ENCODE measurements at places on chromosomes 16 and 17.

DNA sequence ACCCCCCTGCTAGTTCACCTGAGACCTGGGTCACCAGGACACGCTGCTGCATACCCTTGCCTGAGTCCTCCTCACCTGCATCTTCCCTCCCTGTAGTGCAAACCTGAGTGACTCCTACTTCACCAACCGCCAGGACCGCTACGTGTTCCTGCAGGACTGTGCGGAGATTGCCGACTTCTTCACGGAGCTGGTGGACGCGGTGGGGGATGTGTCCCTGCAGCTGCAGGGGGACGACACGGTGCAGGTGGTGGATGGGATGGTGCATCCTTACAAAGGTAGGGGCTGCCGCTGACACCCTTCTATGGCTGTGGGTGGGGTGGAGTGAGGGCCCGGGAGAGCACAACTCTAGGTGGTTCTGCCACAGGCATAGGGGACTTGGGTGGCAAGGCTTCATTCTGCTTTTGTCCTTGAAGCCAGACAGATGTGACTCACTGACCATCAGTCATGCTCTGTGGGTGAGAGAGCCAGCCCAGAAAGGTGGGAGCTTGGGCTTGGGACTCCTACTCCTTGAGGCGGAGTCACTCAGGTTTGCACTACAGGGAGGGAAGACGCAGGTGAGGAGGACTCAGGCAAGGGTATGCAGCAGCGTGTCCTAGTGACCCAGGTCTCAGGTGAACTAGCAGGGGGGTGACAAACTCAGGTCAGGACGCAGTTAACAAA lies 22.3 kb downstream of the PGS1 start:
- DNase-seq = no peak

- DNase-seq = peak; percentile 60
Measured at GRCh38 chr17:7315570-7316235, 543 bp upstream of the GPS2 start.

DNA sequence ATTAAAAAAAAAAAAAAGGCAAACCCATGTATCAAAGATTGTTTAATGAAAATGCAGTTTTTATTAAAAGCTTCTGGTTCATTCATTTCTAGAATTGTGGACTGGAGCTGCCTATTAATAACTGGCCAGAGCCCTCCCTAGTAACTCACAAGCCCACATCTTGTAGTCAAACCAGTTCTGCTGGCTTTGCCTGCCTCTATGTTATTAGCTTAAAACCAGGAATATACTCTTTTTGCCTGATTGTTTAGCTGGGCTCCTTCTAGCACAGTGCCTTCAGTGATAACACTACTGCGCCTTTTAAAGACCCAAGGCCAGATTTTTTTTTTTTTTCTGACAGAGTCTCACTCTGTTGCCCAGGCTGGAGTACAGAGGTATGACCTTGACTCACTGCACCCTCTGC lies 26.0 kb downstream of the TAC4 start:
- DNase-seq = no peak

DNA sequence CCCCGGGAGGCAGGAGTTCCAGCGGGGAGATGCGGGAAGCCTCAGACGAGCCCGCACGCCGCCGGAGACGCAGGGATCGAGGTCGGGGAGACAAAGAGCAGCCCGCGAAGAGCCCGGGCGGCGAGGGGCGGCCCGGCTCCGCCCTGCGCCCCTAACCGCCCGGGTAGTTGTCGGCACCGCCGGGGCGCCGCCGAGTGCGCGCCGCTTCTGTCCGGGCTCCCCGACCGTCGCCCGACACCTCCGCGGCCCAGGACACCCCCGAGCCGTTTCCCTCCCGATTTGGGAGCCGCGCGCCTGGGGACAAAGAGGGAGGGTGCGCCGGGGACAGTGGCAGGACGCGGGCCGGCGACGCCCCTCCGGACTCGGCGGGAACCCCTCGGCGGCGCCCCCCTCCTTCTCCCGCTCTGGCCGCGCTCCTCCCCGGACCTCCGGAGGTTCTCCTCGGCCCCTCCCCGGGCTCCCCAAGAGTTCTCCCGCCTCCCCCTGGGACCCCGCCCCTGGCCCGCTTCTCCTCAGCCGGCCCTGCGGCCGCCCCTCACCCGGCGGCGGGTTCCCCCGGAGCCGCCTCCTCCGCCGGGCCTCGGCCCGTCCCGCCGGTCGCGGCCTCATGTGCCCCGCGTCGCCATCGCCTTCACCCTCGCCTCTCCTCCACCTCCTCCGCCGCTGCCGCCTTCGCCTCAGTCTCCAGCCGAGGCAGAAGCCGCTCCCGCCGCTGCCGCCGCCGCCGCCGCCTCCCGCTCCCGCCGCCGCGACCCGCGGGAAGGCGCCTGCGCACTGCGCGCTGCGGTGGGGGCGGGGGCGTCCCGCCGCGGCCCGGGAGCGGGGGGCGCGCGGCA lies at the start of gene GJC1:
Gene GJC1 (minus strand): TSS at position 765 of the 836 bp plus-strand sequence. CDS start 24,470 bp downstream, outside the sequence.
- DNase-seq = no peak

DNA sequence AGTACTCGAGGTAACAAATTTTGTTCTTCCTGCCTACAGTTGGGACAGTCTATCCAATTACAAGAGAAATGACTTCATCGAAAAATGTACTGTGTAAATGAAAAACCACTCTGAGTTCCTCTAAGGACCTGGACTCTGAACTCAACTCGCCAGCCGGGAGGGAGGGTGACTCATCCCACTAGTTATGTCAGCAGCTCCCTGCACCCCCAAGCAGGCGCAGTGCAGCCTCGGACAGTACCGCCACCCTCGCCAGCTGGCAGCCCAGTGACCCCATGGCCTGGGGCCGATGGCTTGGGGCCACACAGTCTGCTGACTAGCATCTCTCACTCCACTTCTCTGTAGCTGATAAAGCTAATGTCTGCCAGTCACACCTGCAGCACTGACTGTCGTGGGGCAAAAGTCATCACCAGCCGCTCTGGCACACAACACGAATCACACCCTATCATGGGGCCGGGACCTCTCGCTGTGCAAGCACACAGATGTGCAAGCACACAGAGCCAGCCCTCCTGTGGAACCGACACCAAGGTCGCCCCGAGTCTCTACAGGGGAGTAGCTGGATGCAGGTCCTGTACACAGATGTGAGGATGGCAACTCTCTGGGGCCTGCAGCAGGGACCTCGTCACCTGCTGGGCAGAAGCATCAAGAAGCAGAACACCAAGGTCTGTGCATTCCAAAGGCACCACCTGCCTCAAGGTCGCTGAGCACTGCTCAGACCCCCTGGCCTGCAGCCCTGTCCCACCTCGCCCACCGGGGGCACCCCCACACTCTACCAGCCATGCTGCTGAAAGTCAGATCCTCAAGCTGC lies 5.7 kb downstream of the CSNK1D start:
- DNase-seq = peak; percentile 82

GRCh38 chr17:53626286-53626685 lies 196.4 kb upstream of the KIF2B start:
- no peak for DNase-seq

GRCh38 chr16:15649727-15650018 lies 372 bp upstream of the NDE1 start:
- no peak for DNase-seq

GRCh38 chr16:11484691-11485258 lies 101.9 kb downstream of the LITAF start:
- no peak for DNase-seq

DNA sequence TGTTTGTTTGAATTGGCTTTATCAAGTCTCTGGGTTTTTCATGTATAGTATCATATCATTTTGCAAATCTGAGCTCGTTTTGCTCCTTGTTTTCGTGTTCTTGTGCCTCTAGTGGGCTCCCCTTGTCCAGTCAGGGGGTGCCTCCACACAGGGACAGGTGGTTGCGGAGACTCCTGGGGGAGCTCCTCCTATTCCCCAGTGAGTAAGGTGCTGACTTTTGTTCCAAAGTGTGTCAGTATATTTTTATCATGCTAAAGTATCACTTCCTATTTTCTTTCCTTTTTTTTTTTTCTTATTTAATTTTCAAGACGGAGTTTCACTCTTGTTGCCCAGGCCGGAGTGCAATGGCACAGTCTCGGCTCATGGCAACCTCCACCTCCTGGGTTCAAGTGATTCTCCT lies 30.3 kb upstream of the IL17C start:
- DNase-seq = no peak

DNA sequence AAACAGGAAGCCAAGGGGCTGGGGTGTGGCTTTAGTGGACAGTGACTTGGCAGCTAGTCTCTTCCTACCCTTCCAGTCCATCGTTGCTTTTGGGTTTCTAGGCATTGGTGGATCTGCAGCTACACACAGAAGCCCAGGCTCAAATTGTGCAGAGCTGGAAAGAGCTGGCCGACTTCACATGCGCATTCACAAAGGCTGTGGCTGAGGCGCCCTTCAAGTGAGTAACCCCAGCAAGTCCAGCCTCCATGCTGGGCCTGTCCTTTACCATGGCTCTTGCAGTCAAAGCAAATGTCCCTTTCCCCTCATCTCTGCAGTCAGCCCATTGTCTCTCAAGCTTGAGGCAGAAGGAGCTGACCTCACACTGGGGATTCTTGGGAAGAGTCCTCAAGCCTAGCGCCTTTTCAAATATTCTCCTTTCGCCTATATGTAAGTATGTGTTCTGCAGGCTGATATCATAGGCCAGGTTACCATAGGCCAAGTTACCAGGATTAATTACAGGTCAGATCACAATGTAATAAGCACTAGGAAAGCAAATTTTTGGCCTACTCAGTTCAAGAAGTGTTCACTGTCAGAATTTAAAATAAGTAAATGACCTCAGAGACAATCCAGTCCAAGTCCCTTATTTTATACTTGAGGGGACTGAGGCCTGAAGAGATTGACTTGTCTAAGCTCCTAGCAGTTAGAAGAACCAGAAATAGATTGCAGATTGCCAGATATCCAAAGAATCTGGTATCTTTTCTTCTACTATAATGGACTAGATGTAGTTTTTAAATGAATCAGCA lies 6.5 kb downstream of the EME1 start:
- no peak for DNase-seq

DNA sequence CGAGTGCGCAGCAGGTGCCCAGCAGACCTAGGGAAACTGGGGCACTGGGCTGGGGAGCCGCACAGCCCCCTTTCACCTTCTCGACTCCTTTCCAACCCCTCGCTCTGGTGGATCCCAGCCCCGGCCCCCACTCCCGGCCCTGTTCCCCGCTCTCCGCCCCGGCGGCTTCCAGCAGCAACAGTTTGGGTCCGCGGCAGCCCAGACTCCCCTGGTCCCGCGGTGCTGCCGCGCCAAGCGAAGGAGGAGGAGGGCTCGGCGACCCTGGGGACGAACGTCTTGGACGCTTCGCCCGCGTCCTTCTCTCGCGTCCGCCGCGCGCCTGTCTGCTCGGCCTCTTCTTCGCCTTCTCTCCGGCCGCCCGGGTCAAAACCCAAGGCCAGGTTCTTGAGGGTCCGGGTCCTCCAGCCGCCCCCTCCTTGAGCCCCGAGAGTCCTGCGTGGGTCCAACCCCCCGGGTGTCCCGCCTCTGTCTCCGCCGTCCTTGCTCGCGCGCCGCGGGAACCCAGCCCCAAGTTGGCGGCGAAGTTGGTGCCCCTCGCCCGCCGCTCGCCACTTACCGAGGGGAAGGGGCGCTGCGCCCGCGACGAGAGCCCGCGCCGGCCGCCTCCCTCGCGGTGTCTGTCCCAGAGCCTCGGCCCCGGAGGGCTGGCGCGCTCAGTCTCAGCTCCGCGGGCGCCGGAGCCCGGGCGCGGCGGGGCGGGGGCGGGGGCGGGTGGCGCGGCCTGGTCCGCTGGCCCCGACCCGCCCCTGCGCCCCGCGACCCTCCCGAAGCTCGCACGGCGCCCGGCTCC lies 1.4 kb upstream of the GRIN2C start:
- no peak for DNase-seq

- no peak for DNase-seq
Measured at GRCh38 chr17:58680038-58680369, 11.8 kb downstream of the TEX14 start.

- DNase-seq = no peak
Measured at GRCh38 chr17:29911641-29912177, 18.3 kb downstream of the SSH2 start.

- no peak for DNase-seq
Measured at GRCh38 chr17:7867881-7868329, 10.1 kb downstream of the CYB5D1 start.

DNA sequence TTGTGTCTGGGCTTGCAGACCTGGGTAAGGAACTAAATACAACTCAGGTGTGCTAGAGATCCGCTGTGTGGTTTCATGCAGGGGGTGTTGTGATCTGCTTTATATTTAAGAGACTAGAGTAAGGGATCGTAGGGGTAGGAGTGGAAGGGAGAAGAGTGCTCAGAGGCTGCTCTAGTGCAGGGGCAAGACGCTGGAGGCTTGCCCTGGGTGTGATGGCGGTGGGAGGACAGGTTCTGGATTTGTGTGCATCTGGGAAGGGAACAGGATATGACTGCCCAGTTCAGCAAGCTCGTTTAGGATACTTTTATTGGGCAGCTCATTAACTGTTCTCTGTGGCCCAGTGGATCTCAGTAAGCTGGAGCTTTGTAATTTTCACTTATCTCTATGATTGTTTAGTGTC lies 47.6 kb downstream of the RPTOR start:
- DNase-seq = no peak

DNA sequence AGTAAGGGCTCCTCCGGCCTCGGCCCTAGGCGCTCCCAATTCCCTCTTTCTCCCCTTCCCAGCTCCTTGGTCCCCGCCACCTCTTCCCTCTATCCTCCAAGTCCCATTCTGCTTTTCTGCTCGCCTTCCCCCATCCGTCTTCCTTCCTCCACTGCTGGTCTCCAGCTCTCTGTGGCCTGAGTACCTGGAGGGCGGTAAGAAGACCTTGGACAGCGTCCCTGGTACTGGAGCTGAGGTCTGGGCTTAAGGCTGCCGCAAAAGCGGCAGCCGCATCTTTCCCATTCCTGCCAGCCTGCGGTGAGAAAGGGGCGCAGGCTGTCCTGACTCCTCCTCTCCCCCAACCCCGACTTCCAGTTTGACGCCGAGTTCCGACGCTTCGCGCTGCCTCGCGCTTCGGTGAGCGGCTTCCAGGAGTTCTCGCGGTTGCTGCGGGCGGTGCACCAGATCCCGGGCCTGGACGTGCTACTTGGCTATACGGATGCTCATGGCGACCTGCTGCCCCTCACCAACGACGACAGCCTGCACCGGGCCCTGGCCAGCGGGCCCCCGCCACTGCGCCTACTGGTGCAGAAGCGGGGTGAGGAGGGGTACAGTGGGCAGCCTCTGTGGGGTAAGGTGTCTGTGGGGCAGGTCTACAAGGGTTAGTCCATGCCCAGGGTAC lies 471 bp downstream of the PARD6A start:
- DNase-seq = no peak

DNA sequence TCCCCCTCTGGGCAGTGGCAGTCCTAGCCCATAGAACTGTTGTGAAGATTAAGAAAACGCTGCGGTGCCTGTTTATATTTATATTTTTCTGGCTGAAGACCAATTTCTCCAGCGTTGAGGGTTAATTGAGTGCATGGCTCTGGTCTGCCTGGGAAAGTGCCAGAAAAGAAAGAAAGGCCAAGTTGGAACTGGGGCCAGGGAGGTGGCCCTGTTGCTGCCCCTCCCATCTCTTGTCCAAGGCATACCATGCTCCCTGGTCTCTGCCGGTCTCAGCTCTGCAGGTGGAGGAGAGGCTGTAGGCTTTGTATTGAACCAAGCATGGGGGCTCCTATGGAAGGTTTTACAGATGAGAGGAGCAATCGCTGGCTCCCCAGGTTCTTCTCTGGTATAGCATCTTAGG lies 124.7 kb downstream of the MGAT5B start:
- no peak for DNase-seq
